Stimulated activated naive CD4-positive, alpha-beta T cell treated with Interleukin-2 at 50 U/mL for 16 hours (primary cell): ENCODE measurements at places on chromosomes 1 and 21.

DNA sequence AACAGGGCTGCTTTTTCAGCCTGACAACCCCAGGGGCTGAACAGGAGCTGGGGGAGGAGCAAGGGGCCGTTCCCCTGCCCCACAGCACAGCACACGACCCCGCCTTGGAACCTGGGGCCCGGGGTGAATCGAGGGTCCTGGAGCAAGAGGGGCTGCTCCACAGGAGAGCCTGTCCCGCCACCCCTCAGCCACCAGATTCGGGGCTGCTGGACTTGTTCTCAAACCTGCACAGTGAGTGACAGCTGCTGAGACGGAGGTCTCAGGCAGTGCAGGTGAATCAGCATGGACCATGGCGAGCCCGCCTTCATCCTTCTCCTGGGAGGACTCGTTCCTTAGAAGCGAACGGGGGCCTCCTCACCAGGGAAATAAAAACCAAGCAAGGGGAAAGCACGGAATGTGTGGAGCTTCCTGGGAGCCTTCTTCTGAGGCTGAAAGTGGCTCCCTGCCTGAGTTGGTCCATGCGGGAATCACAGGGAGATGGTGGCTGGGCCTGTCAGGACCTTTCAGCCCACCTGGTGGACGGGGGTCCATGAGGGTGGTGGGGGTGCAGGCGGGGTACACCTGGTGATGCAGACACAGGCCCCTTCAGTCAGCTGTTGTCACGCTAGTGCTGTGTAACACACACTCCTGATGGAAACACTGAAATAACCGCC is 125.4 kb downstream of the SIK1 start:
- DNase-seq = no peak

DNA sequence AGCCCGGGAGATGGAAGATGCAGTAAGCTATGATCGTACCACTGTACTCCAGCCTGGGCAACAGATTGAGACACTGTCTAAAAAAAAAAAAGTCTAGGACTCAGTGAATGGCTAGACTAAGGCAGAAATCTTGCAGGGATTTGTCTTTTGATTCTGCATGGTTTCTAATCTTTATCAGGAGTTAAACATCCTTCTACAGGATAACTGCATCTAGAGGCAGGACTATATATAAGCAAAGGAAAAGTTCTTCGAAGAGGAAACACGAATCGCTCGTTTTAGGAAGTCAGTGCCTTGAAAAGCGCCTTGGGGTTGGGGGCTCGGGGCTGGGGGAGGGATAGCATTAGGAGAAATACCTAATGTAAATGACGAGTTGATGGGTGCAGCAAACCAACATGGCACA is 602 bp upstream of the UFC1 start:
- no peak for DNase-seq

- DNase-seq = no peak
Observed at GRCh38 chr21:41719691-41720090, 47.2 kb downstream of the RIPK4 start.

GRCh38 chr21:16307256-16307655 is 577.5 kb downstream of the USP25 start:
- DNase-seq = no peak

DNA sequence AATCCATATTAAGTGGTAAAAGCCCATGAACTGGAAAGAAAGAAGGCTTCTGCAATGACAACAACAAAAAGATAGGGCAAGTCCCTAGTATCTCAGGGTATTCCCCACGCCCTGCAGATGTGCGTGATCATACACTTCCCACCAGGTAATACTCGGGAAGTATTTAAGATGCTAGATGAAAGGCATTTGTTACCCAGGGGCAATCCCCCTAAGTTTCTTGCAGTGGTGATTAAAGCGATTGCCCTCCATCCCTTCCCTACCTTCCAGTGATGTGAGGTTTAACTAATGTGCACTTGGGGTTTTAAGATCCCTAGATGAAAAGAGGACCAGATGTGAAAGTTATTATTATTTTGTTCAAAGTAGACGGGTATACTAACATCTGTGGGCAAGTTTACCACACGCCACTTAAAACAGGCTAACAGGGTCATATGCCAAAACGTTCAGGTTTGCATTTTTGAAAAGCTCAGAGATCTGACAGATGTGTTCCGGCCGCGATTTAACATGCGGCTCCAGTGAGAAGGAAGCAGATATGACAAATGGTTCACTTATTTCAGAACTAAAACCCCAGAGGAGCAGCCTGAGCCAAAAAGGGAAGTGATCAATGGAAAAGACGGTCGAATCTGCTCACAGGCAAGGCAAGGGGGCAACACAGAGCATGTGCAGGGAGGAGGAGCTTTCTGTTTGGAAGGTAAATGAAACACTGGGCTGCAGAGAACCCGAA is 17.4 kb downstream of the TIAM1 start:
- peak; percentile 54 for DNase-seq

DNA sequence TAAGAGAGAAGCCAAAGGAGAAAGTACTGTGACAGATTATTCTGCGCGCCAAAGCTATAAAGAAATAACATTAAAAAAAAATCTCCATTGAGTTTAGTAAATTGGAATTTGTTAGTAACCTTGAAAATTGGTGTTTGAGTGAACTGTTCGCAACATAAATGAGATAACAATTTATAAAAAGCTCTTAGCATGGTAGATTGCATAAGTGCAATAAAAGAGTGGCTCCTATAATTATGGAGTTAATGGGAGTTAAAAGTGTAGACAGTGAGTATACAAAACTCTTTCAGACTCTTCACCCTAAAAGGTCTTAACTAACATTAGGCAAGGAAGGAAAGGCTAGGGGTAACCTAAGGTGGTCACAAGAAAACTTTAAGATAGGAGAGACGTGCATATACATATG is 50.6 kb downstream of the RPRD2 start:
- no peak for DNase-seq

DNA sequence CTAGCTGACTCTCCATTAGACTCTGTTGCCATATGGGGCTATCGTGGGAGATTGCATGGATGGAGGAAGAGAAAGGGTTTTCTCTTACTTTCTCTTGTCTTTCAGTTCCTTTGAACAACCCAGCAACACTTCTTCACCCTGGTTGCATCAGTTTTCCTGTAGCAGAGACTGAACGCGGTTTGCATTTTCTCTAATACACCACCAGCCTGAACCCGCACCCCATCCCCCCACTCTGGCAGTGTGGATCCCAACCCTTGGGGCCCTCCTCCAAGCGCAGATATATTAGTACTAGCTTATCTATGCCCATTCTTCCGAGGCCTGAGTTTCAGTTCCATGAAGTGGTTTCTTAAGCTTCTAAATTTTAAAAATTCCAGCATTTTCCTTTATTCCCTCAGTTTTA is 12.6 kb downstream of the DR1 start:
- no peak for DNase-seq

DNA sequence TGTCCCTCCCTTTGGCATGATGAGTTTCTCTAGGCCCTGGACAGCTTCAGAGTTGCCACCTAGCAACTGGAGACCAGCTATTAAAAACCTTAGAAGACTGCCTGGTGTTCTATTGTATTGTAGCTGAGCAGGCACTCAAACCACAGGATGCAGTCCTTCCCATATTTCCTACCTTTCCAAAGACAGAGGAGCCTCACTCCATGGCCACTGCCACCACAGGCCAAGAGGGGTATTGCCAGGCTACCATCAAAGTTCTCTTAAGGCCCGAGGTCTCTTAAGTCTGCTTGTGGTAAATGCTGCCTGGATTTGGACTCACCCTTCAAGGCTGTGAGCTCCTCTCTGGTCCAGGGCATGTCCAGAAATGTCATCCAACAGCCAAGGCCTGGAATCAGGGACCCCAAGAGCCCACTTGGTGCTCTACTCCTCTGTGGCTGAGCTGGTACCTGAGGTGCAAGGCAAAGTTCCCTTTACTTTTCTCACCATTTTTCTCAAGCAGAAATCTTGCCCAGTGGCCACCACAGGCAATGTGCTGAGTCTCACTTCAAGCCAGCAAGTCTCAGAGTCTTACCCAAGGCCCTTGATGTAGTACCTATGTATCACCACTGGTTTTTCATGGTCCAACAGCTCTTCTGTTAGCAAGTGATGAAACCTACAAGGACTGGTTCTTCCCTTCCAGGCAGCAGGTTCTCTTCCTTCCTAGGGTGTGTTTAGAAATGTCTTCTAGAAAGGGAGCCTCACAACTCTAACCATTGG is 269.4 kb downstream of the AMY1C start:
- no peak for DNase-seq

DNA sequence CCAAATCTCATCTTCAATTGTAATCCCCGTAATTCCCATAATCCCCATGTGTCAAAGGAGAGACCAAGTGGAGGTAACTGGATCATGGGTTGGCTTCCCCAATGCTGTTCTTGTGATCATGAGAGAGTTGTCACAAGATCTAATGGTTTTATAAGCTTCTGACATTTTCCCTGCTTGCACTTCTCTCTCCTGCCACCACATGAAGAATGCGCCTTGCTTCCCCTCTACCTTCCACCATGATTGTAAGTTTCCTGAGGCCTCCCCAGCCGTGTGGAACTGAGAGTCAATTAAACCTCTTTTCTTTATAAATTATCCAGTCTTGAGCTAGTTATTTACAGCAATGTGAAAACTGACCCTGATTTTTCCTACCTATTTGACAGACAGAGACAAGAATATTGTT is 162.5 kb upstream of the SYT6 start:
- no peak for DNase-seq

- no peak for DNase-seq
Observed at GRCh38 chr1:177238967-177239366, 68.2 kb downstream of the BRINP2 start.

DNA sequence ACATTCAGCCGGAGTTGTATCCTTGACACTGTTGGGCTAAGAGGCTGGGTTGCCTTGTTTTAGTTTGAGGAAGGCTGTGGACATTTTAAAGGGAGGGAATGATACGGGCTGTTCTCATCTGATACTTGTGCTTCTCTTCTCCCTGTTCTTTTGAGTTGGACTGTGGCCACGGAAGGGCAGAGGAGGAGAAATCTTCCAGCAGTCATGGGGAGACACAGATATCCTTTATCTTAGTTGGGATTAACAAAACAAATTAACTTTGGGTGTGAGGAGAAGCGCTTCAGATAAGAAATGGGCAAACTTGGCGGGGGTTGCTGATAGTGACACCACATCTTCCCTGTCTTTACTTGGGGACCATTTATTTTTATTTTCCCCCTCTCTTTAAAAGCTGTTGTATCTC is 138.8 kb downstream of the ROR1 start:
- DNase-seq = no peak

GRCh38 chr1:175892686-175893085 is 149.3 kb upstream of the TNR start:
- DNase-seq = no peak

- DNase-seq = no peak
Observed at GRCh38 chr21:39127506-39127905, 55.7 kb downstream of the PSMG1 start.

GRCh38 chr1:91651661-91652071 is 151.0 kb downstream of the CDC7 start:
- DNase-seq = no peak

- no peak for DNase-seq
Observed at GRCh38 chr1:229970714-229971113, 96.3 kb upstream of the GALNT2 start.

- no peak for DNase-seq
Observed at GRCh38 chr1:113401067-113401466, 10.8 kb downstream of the MAGI3 start.

DNA sequence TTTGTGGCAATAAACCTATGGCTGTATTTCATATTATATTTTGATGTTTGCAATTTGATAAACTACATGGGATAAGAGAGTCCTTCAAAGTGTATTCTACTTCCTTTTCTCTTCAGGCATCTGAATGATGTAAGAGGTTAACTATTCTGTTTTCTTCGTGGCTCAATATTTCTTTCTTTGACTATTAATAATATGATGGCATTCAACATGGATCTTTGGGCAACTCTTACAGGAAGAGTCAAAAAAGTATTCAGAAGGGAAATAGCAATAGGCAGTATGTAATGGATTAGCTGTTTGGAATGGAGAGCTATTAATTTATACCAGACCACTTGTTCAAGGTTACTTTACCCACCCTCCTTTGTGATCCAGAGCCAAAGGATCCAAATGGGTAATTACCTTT is 74.4 kb downstream of the HMCN1 start:
- no peak for DNase-seq

GRCh38 chr1:27684176-27684575 is 12.2 kb upstream of the IFI6 start:
- no peak for DNase-seq

GRCh38 chr1:216310776-216311175 is 112.5 kb downstream of the USH2A start:
- DNase-seq = no peak
